ENCODE measurements at places on chromosomes 7 and 10.

DNA sequence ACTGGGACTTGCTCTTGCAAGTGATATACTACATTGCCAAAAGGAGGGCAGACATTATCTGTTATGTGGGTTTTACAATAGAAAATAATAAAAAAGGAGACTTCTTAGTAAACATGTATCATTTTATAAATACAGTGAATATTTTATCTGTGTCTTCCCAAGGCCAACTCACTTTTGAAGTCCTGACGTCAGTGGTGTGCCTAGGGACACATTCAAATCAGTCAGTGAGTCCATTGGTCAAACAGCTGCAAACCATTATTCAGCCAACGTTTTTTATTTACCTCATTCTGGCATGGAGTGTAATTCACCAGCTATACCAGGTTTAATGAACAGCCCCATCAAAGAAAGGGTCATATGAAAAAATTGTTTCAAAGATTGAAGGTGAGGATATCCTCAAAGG is 263.7 kb downstream of the IPMK start:
- no peak for DNase-seq

DNA sequence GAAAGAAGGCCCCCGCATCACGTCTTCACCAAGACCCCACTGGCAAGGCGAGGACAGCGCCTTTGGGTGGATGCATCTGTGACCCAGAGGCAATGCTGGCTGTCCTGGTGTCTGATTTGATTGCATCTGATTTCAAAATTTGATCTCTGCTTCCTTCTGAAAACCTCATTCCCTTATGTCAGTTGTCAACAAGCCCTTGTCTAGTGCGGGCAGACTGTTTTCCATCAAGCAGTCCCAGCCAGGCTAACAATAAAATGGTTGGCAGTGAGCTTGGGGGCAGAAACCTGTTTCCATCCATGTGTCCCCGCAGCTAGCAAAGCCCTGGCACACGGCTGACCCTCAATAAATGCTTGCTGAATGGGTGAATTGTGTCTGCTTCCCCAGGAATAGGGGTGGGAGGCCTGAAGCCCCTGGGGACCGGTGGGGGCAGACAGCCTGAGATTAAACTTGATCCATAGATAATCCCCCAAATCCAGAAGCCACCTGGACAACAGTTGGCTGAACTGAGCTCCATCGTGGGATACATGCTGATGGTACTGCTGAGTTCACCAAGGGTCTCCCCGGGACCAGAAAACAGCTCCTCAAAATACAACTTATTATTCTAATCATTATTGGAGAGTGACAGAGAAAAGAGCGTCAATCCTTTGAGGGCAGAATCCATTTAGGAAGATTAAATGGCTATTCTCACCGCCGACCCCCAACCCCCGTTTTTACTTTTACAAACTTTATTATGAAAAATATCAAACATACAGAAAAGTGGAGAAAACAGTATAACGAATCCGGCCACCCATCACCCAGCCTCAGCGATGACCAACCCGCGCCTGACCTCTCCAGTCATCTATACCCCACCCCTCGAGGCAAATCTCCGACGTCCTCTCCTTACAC is 912 bp upstream of the DUSP5 start:
- DNase-seq, result no peak

- DNase-seq, result no peak
Observed at GRCh38 chr7:131889572-131890150, 333.2 kb upstream of the PODXL start.

DNA sequence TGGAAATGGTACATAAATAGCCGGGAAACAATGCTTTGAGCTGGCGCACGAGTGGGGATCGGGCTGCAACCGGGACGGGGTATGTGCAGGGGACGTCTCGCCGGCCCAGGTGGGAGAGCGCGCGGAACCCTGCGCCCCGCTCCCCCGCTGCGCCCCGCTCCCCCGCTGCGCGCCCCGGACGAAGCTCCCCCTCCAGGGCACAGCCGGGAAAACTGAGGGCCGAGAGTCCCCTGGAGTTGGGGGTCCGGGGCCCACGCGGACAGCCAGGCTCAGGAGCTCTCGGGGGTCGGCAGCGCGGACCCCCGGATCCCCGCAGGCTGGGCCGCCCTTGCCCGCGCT is 514 bp downstream of the RADIL start:
- DNase-seq, result peak; percentile 48

DNA sequence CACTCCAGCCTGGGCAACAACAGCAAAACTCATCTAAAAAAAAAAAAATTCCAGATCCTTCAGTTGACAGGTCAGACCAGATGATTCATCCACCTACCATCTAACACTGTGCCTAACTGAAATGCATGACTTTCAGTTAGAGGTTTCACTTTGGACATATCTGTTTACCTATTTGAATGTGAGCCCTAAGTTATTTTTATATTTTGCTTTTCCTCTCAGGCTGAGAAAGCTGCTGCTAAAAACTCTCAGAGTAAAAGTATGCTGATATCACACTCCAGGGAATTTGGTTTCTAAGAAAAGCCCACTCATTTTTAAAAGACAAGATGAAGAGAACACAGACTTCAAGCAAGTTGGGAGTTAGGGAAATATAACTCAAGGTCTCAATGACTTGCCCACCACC is 126.0 kb downstream of the SGMS1 start:
- DNase-seq, result no peak

- DNase-seq, result no peak
Observed at GRCh38 chr10:71971769-71972555, 7.8 kb downstream of the CHST3 start.

- no peak for DNase-seq
Observed at GRCh38 chr7:139169816-139170215, 60.3 kb upstream of the ZC3HAV1 start.

GRCh38 chr7:155821851-155822250 is 9.6 kb upstream of the SHH start:
- no peak for DNase-seq

DNA sequence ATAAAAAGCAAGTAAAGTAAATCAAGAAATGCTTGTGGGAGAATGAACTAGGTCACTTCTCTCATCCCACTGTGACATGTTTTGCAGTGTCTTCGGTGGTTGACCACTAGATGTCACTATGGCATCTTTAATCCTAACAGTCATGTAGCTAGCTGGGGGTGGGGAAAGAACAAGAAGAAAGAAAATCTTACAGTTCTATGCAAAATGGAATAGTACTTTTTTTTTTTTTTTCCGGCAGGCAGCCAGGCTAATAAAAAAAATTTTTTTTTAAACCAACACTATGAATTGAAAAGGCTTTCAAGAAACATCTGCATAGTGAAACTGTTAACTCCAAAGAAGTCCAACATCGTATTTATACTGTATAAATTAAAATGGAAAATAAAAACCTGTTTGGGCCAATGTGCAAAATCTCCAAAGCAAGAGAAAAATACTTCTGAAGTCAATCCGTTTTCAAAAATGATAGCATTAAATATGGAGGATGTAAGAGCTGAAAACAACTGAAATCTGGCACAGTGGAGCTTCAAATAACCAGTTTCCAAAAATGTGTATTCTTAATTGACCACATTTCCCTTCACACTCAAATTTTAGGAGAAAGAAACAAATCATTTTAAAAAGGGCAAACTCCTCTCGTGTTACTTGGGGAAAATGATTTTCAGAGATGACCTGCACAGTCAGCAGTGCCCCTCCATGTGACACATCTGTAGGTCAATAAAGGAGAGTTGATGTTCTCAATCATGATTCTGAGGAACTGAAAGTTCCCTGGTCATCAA is 38.5 kb downstream of the CDK1 start:
- no peak for DNase-seq

DNA sequence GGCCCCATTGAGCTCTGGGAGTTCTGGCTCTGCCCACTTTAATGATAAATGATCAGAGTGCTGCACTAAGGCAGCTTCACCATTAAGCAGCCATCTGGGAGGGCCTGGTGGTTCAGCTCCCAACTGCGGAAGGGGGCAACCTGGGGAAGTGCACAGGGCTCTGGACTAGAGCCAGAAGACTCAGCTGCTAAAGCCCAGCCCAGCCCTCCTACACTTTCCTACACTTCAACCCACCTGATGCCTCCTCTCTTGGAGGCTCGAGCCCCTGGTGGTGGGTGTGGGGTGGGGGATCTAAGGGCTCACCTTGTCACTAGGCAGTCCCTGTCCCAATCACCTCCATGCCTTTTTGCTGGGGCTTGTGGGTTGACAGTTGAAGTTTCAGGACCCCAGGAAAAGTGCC is 60.6 kb upstream of the ANTXRL start:
- no peak for DNase-seq

- no peak for DNase-seq
Observed at GRCh38 chr7:134804854-134805253, 25.4 kb downstream of the CALD1 start.

- DNase-seq, result no peak
Observed at GRCh38 chr7:101550641-101551541, 78.2 kb downstream of the MYL10 start.

GRCh38 chr7:128155100-128155740 is 85.9 kb upstream of the LEP start:
- DNase-seq, result no peak

GRCh38 chr7:23385140-23385539 is 85.2 kb downstream of the IGF2BP3 start:
- no peak for DNase-seq

- no peak for DNase-seq
Observed at GRCh38 chr7:33669251-33669670, 236.1 kb upstream of the BMPER start.

DNA sequence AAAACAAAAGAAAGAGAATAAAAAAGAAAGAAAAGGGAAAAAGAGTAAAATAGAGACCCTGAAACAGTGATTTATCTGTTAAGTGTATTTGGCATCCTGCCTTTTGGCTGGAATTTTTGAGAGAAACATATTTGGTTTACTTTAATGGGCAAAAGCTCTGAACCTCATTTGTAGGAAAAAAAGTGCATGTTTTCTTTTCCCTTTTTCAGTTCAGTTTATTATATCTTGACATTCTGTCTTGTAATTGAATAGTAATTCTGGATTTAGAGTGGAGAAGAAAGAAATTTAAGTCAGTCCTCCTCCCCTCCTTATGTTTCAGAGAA is 69.5 kb downstream of the ARID5B start:
- DNase-seq, result no peak

DNA sequence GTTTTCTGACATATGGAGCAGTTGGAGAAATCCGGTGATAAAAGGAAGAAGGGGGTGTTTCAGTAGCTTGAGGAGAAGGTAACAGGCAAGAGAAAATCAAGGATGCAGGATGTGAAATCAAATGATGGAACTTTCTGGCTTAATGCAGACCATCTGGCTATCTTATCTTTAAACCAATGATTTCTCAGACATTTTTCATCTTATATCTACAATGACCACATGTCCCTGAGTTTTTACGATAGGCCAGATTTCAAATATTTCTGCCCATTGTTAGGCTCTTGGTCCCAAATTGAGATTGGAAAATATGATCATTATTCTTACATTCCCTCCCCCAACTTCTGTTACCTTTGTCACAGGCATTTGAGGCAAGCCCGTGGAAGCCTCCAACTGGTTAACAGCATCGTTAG is 486.8 kb downstream of the SUGCT start:
- no peak for DNase-seq

DNA sequence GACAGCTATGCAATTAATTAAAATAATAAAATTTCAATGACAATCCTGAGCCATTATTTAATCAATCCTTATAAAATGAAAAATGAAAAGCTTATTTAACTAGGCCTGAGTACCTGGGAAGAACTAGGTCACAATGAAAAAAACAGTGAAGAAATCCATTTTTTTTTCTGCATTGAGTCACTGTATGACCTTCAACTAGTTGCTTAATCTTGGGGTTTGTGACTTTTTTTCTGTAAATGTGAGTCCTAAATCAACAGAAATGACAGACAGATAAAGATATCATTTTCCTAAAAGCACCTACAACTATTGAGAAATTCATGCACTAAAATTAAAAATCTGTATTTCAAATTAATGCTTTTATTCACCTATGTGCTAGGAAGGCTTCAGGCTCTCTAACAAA is 96.8 kb downstream of the TMEM26 start:
- no peak for DNase-seq

- peak; percentile 28 for DNase-seq
Observed at GRCh38 chr10:80411267-80411668, 2.9 kb downstream of the PRXL2A start.

DNA sequence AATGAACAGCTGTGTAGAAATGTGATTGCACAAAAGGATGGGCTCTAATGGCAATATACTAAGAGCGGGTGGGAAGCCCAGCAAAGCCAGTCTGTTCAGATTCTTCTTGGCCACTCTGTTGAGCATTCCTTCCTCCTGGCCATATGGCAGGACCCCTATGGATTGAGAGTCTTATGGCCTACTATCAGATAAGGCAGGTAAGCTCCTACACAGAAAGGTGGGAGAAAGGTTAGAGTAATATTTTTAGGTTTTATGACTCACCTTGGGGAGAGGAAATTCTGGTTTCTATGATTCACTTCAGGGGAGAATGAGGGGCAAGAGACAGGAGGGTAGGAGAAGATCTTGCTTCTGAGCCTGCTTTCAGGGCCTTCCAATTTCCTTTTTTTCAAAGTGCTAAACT is 15.1 kb upstream of the AKR1B10 start:
- no peak for DNase-seq

DNA sequence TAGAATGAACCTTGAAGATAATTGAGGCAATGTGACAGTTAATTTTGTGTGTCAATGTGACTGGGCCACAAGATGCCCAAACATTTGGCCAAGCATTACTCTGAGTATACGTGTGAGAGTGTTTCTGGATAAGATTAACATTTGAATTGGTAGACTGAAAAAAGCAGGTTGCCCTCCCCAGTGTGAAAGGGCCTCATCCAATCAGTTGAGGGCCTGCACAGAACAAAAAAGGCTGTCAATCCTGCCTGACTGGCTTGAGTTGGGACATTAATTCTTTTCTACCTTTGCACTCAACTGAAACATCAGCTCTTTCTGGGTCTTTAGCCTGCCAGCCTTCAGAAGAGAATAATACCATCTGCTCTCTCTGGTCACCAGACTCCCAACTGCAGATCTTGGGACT is 56.6 kb upstream of the PDE1C start:
- DNase-seq, result no peak

DNA sequence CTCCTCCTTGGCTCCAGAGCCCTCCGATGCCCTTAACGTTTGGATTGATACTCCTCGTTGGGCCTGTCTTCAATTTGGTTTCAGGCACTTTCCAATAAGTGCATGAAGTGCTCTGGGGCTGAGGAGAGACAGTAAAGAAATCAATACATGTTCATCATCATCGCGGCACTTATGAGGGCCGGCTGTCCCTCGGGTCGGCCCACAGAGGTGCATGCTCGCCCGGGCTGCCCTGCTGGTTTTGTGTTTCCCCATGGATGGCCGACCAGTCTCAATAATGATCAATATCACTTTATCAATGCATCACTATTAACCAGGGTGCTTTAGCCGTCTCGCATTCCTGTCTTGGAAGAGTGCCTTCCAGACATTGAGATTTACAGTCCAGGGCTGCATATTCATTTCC is 154.2 kb downstream of the EBF3 start:
- DNase-seq, result no peak

DNA sequence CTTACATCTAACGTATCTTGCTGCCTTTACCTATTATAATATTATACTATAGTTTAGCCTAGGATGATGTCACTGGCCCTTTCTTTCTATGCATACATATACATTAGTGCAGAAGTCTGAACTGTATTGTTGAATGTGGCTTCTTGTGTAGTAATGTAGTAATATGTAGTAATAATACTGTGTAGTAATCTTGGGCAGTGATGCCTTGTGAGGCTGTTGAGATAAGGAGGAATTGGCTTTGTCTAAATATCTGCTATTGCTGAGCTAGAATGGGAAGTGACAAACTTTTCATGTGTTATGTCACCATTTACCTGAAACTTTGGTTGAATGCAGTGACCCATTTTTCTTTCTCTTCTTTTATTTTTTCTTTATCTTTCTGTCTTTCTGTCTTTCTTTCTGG is 11.0 kb downstream of the GLCCI1 start:
- no peak for DNase-seq

- peak; percentile 91 for DNase-seq
Observed at GRCh38 chr7:30594540-30595435, at the start of gene GARS1. Gene GARS1 (plus strand): TSS chr7:30594878. CDS start chr7:30594922, 44 bp downstream.

- no peak for DNase-seq
Observed at GRCh38 chr10:20817116-20817515, 80.0 kb downstream of the NEBL start.
